ENCODE measurements at places on chromosomes 3 and 15.

- no peak for DNase-seq
Measured at GRCh38 chr15:100902436-100903167, 16.6 kb upstream of the LRRK1 start.

GRCh38 chr3:151837057-151837456 lies 23.1 kb downstream of the AADAC start:
- no peak for DNase-seq

GRCh38 chr3:58272891-58273290 lies 33.2 kb upstream of the RPP14 start:
- DNase-seq = no peak

DNA sequence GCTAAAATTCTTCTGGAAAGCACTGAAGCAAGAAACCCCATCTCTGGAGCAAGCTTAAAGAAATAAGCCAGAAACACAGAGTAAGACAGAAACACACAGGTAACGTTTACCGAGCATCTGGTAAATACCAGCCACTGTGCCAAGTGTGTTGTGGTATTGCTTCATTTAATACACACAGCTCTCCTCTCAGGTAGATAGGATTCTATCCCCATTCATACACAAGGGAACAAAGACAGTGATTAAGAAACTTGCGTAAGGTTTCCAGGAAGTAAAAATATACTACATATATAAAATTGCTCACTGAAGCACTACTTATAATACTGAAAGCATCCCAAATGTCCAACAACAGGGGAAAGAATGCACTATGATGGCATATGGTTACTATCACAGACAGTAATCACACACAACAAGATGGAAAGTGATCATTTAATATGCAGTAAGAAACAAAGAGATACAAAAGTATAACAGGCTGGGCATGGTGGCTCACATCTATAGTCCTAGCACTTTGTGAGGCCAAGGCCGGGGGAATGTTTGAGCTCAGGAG lies 27.5 kb downstream of the TAMM41 start:
- DNase-seq = no peak

DNA sequence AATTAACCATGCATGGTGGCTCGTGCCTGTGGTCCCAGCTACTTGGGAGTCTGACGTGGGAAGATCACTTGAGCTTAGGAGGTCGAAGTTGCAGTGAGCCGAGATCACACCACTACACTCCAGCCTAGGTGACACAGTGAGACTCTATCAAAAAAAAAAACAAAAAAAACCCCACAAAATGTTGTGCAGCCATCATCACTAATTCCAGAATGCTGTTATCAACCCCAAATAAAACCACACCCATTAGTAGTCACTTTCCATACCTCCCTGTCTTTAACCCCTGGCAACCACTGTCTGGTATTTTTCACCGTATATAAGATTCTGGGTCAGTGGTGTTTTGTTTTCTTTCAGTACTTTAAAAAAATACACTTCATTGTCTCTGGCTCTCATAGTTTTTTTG lies 16.6 kb downstream of the HMCES start:
- DNase-seq = no peak

DNA sequence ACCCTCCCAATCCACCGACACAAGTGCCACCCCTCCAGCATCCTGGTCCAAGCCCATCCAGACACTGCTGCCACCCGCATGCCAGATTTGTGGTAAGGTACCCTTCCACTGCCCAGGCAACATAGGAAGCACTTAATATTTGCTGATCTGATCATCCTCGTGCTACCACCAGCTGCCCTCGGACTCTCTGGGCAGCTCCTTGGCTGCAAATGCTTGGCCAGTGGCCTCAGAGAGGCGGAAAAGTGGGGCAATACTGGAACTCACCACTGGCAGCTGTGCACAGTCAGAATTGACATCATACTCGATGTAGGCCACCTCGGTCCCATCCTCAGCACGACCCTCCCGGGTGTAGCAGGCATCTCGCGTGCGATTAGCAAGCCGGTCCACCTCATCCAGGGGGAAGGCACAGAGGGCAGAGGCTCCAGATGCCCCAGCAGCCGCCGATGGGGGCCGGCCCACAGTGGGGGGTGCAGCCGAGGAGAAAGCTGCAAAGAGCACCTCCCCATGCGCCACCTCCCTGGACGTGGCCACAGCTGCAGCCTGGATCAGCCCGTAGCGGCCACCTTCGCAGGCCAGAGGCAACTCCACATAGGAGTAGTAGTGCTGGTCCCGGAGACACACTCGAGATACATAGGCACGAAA lies 6.5 kb downstream of the PLXNB1 start:
- DNase-seq = no peak
